ENCODE measurements at places on chromosomes 13 and 19.

- no peak for DNase-seq
Observed at GRCh38 chr19:46725859-46726393, 9.0 kb upstream of the PRKD2 start.

- no peak for DNase-seq
Observed at GRCh38 chr13:110305001-110305400, 2.0 kb downstream of the COL4A1 start.

DNA sequence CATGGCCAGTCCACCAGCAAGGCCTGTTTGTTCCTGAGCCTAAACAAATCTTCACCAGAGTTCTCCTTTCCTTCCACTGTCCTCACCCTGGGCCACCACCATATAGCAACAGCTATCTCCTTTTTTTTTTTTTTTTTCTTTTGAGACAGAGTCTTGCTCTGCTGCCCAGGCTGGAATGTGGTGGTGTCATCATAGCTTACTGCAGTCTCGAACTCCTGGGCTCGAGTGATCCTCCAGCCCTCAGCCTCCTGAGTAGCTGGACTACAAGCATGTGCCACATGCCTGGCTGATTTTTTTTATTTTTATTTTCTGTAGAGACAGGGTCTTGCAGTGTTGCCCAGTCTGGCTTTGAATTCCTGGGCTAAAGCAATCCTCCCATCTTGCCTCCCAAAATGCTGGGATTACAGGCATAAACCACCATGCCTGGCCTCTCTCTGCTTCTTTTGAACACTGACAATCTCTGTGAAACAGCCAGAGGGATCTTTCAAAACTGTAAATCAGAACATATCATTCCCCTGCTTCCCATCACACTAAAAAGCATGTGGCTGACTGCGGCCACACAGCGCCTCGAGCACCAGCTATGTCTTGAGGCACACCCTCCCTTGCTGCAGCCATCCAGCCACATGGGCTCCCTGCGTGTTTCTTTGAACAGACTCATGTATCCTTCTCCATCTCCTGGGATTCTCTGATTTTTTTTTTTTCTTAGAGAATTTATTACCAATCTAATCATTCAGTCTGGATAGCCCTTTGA, 110.6 kb downstream of the SIPA1L3 start:
- DNase-seq: no peak

- DNase-seq: no peak
Observed at GRCh38 chr13:84658491-84659358, 776.5 kb upstream of the SLITRK1 start.

- peak; percentile 63 for DNase-seq
Observed at GRCh38 chr19:44050740-44051649, 841 bp upstream of the ZNF223 start.

- no peak for DNase-seq
Observed at GRCh38 chr13:79989217-79989661, 351.7 kb downstream of the SPRY2 start.

DNA sequence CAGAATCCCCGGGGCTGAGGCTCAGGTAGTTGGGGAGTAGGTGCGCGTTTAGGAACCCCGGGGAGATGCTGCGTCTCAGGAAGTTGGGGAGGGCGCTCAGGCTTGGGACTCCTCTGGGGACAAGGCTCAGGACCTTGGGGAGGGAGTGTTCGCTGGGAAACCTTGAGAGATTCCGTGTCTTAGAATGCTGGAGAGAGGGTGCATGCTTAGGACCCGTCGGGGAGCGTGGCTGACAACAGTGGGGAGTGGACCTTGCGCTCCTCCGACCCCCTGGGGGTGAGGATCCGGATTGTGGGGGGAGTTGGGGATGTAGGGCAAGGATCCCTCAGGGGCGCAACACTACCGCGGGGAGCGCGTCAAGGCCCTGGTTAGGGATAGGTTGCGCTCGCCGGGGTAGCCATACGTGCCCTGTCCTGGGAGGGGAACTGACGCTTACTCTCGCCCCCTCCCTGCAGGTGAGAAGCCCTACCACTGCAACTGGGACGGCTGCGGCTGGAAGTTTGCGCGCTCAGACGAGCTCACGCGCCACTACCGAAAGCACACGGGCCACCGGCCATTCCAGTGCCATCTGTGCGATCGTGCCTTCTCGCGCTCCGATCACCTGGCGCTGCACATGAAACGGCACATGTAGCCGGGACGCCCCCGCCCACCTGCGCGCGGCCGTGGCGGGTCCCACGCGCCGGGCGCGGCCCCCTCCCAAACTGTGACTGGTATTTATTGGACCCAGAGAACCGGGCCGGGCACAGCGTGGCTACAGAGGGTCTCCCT, 2.0 kb downstream of the KLF2 start:
- DNase-seq: no peak

DNA sequence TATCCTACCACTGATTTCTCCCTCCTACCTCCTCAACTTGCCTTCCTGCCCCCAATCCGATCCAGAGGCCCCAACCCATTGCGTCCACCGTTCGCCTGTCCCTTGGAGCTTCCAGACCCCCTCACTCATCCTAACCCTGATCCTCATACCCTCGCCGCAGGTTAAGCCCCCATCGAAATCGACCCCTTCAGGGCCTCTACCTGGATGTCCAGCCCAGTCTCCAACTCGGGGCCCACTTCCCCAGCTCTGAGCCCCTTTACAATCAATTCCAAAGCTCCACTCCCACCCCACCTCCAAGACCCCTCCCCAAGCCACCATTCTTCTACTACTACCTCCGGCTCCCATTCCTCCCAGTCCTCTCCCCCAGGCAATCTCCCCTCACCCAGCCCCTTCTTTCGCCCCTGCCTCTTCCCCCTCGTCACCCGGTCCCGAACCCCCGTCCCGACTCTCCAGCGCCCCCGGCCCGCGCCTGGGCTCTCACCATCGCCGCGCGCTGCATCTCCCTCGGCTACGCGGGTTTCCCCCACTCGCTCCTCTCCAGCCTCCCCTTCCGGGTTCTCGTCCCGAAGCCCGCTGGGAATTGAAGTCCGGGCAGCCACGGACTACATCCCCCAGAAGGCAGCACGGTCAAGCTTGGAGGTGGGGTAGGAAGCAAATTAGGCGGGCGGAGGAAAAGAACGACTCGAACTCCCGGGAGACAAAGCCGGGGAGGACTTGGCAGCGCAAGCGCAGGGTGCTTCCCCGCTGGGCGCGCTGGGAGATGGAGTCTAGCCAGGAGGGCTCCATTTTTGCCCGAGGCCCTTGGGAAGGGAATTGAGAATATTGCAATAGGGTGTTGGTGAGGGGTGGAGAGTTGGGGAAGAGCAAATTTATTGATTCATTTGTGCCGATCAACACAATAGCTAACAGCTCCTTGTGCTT, at the start of gene FBXO46:
Gene FBXO46, minus strand, starts transcription at position 529 of the 921 bp plus-strand sequence. CDS start 17,401 bp downstream, outside the sequence.
- peak; percentile 99 for DNase-seq

DNA sequence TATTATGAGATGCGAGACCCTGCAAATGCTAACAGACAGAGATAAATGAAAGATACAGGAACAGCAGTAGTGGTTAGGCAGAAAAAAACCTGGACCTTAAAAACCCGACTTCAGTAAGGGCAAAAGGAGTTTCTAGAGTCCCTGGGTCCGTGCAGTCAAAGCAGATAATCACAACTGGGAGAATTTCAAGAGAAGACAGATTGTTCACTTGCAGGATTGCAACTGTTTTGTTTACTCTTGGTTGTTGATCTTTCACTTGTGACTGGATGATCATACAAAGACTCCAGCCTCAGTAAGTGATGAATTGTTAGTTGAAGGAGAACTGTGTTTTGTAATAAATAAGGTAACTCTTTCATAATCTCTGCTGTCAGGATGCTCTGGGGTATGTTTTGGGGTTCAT, 135.1 kb downstream of the GPC6 start:
- no peak for DNase-seq

- DNase-seq: peak; percentile 99
Observed at GRCh38 chr19:47243776-47244547, 12.4 kb upstream of the CCDC9 start.

- no peak for DNase-seq
Observed at GRCh38 chr13:66518068-66518467, 712.1 kb downstream of the PCDH9 start.

DNA sequence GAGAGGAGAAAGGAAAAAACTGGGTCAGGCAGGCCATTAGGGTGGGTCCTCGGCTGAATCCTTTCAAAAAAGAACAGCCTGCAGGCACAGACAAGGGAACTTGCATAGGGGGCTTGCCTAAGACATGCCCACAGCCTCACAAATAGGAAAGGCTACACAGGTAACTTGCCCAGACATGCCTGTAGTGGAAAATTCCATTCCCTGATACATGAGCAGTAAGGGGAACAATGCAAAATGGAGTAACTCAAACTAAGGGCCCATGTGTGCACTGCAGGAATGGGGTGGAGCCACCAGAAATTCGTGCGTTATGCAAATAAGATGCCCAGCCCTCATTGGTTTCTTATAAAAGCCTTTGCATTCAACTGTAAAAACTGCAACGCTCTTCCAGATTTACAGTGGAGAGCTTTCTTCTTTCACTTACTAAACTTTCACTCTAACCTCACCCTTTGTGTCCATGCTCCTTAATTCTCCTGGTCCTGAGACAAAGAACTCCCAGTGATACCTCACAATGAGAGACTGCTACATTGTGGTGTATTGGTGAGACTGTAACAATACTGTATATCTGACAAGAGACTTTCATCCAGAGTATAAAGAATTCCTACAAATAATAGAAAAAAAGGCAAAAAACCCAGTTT, 59.5 kb upstream of the SLITRK1 start:
- DNase-seq: no peak

DNA sequence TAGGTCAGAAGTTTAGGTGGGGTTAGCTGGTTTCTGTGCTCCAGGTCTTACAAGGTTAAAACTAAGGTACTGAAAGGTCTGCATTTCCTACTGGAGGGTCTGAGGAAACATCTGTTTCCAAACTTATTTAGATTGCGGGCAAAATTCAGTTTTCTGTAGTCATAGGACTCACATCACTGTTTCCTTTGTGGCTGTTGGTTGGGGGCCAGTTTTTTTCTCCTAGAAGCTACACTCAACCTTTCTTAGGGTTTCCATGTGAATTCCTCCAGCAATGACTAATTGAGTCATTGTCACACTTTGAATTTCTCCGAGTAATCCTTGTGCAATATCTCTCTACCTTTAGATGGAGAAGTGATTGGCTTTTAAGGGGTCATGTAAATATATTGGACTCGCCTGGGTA, 773.4 kb upstream of the SLITRK1 start:
- no peak for DNase-seq

DNA sequence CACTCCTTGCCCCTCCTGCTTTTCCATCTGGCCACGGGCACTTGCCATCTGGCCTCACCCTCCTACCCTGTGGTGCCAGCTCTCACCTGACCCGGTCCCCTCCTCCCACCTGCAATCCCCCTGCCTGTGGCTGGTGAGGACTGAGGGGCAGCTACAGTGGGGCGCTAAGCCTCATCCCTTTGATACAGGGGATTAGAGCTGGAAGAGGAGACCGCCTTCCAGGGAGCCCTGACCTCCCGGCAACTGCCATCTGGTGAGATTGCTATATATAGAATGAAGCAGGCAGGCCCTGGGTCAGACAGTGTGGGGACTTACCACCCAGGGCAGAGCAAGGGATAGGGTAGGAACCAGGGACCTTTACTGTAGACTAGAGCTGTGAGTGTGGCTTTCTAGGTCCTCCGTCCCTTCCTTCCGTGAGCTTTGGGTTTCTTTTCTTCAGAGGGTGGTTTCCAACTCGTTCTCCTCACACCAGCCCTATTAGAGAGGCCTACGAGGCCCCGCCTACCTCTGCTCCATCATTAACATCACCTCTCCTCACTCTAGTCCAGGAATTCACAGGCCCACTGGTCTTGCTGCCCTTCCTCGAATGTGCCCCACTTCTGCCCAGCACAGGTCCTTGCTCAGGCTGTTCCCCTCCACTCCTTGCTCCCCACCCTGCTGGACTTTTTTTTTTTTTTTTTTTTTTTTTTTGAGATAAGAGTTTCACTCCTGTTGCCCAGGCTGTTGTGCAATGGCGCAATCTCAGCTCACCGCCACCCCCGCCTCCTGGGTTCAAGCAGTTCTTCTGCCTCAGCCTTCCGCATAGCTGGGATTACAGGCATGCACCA, 7.7 kb downstream of the KASH5 start:
- DNase-seq: no peak

DNA sequence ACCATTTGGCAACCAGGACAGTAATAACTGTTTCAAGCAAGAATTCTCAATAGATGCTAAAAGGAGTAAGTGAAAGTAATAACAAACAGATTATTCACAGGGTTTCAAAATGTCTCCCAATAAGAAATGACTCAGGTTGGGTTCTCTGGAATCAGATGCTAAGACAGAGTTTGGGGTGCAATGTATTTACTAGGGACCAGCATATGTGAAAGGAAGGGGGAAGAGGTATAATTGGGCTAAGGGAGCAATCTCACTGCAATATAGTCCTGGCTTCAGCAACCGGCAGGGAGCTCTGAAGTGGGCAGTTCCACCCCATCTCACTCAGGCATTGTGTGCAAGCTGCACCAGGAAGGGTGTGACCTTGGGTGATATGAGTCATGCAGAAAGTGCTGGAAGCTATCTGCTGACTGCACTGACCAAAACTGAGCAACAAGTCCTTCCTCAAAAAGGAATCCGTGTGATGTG, 23.4 kb downstream of the ZDHHC20 start:
- peak; percentile 96 for DNase-seq

DNA sequence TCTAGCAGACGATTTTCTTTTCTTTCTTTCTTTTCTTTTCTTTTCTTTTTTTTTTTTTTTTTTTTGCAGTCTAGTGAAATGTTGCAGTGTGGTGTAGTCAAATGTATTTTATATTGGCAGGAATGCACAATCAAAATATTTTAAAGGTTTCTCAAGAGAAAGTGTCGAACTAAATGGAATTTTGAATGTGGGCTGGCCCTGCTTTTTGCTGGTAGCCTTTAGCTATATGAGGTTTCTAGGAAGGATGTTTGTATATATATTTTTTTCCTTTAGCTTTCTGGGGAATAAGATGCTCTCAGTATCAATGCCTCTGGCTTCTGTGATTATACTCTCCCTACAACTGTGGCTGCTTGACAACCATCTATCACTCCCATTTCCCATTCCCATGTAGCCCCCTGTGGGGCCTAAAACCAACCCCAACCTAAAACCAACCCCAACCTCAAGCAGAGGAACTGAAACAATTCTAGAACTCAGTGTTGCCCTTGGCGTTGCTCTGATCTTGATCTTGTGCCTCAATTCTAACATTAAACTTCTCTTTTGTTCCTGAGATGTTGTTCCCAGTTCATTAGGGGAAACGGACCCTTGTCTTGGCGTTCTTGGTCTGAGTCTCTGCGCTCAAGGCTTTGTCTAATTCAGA, 27.1 kb downstream of the CYSLTR2 start:
- DNase-seq: no peak

DNA sequence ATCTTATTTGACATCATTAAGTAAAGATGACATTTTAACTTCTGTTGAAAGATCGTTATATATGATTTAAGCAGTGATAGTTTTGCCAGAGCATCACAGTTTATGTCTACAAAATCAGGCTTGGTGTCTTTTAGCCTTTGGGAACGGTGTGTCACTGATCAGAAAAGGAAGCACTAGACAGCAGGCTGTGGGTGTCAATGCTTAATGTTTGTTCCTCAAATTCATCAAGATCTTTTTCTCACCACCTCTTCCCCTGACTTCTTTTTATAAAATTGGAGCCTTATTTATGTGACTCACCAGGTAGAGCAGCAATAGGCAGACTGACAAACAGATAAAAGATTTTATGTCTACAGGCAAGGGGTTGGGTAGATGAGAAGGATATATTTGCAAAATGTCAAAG, 1558.5 kb downstream of the EFNB2 start:
- no peak for DNase-seq

GRCh38 chr13:44155422-44156293, 218.0 kb upstream of the SERP2 start:
- DNase-seq: no peak
